Erythroblast (primary cell): ENCODE measurements at places on chromosomes 13 and 19.

GRCh38 chr19:13747098-13747453 is 17.2 kb upstream of the MRI1 start:
- DNase-seq = no peak

GRCh38 chr13:35699825-35700510 is 223.5 kb upstream of the MAB21L1 start:
- no peak for DNase-seq

GRCh38 chr13:67416047-67416925 is 186.2 kb upstream of the PCDH9 start:
- peak; percentile 13 for DNase-seq

DNA sequence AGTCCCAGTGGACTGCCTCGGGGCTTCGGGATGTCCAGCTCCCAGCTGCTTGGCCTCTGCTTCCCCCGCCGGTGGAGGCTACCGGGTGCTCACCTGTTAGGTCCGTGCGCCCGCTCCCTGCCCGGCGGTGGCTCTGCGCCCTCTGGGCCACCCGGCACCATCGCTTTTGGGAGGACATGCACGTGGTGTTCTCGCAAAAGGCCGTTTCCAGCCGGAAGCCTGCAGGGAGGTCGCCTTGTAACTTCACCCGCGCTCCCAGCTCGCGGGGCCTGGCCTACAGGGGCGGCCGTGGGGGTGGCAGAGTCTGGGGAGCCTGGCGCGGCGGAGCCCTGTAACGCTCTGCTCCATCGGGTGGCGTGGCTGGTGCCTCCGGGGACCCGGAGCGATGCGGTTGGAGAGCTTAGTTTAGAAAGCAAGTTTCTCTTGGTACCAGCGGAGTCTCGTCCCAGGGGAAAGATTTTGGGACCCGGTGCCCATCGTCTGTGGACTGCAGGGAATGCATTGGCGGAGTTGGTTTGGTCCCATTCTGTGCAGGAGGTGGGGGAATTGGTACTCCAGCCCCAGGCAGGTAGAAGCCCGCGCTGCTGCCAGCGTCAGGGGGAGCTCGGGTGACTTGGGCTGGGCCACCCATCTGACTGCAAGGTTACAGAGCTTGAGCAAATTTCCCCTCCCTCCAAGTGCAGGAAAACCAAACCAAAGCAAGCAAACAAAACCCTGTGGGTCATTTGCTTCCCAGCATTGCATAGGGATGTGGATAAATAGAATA is 673 bp downstream of the SPATA13 start:
- peak; percentile 65 for DNase-seq

- DNase-seq = peak; percentile 55
Measured at GRCh38 chr13:106533101-106533942, 2.1 kb downstream of the EFNB2 start.
